ENCODE measurements at places on chromosomes 12 and 14. TPM values are rescaled to one million over a fixed set of nuclear protein-coding genes. Genes with fewer than 3 reads are reported as not detected.

The SLC6A13 gene
- total RNA-seq: not detected

DNA sequence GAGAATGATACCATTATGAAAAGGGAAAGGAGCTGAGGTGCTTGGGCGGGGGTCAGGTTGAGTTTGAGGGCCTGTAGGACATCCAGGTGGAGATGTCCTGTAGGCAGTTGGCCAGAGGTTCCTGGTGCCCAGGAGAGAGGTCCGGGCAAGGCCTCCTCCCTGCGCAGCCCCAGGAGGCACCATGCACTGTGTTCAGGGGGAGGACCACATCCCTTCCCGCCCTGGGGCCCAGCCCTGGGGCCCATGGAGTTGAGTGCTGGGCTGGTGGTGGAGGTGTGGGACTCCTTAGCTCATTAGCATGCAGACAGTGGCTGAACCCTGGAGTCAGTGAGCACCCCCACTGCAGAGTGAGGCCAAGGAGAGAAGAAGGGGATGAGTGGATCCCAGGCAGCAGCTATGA lies 5.7 kb upstream of the FAIM2 start:
- no peak overlapping the region for H3K4me3 ChIP-seq
- no peaks in the 10 kb centered on the region for H3K36me3 ChIP-seq
- H3K4me1 ChIP-seq: peaks cover 3% of the 10 kb centered on the region
- H3K27ac ChIP-seq: no peak overlapping the region
- no peak for DNase-seq
- H3K27me3 ChIP-seq: no peaks in the 10 kb centered on the region

The POTEG gene
- not detected for total RNA-seq

The GPR68 gene
- 1.3 TPM for total RNA-seq

The APEX1 gene
- total RNA-seq: 190 TPM

The IRAK3 gene
- 0.32 TPM for total RNA-seq

- H3K4me3 ChIP-seq: peak overlapping the region; percentile 76
- H3K36me3 ChIP-seq: peaks cover 2% of the 10 kb centered on the region
- no peaks in the 10 kb centered on the region for H3K27me3 ChIP-seq
- DNase-seq: no peak
Observed at GRCh38 chr14:54564071-54564867, 2.7 kb upstream of the SAMD4A start.

DNA sequence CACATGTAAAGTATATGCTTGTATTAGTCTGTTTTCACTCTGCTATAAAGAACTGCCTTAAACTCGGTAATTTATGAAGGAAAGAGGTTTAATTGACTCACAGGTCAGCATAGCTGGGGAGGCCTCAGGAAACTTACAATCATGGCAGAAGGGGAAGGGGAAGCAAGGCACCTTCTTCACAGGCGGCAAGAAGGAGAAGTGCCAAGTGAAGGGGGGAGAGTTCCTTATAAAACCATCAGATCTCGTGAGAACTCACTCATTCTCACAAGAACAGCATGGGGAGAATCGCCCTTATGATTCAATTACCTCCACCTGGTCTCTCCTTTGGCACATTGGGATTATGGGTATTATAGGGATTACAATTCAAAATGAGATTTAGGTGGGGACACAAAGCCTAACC lies 229.5 kb upstream of the PLXNC1 start:
- H3K4me3 ChIP-seq: no peak overlapping the region
- H3K36me3 ChIP-seq: no peaks in the 10 kb centered on the region
- no peak overlapping the region for H3K27ac ChIP-seq
- no peak for DNase-seq

DNA sequence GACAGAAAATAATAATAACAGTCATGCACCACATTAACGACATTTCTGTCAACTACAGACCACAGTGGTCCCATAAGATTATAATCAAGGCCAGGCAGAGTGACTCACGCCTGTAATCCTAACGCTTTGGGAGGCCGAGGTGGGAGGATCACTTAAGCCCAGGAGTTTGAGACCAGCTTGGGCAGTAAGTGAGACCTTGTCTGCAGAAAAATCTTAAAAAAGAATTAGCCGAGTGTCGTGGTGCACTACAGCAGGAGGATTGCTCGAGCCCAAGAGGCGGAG lies 8.6 kb downstream of the NAB2 start:
- H3K27ac ChIP-seq: peak overlapping the region; percentile 96
- peaks cover 46% of the 10 kb centered on the region for H3K4me1 ChIP-seq
- H3K36me3 ChIP-seq: peaks cover 49% of the 10 kb centered on the region
- H3K4me3 ChIP-seq: no peak overlapping the region

The KLHL33 gene
- 0.07 TPM for total RNA-seq

- H3K4me3 ChIP-seq: no peak overlapping the region
- no peaks in the 10 kb centered on the region for H3K36me3 ChIP-seq
- DNase-seq: no peak
- H3K27me3 ChIP-seq: peaks cover 43% of the 10 kb centered on the region
- H3K4me1 ChIP-seq: peaks cover 7% of the 10 kb centered on the region
Observed at GRCh38 chr14:103220982-103221641, 97.9 kb downstream of the TNFAIP2 start.

The PROX2 gene
- total RNA-seq: 0.41 TPM

The GLI1 gene
- total RNA-seq: not detected

The STAC3 gene
- total RNA-seq: 1.5 TPM

The SLC5A8 gene
- not detected for total RNA-seq

DNA sequence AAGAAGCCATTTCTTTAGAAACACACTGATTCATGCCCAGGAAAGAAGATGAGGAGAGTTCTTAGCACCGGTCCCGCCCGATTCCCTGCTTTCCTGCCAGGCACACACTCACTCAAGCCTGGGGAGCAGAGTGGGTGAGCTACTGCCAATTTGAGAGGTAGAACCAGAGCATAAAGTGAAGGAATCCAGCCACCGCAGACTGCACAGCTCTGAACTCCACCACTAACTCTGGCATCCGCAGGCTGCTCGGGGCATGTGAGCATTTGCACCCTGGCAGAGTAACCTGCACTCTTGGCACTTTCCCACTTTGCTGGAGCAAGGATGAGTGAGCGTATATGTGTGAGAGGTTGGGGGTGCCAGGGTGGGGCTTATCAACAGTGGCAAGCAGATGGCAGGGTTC lies 4.0 kb upstream of the SYNDIG1L start:
- peaks cover 24% of the 10 kb centered on the region for H3K27me3 ChIP-seq
- no peak overlapping the region for H3K27ac ChIP-seq
- H3K4me3 ChIP-seq: no peak overlapping the region
- DNase-seq: no peak

DNA sequence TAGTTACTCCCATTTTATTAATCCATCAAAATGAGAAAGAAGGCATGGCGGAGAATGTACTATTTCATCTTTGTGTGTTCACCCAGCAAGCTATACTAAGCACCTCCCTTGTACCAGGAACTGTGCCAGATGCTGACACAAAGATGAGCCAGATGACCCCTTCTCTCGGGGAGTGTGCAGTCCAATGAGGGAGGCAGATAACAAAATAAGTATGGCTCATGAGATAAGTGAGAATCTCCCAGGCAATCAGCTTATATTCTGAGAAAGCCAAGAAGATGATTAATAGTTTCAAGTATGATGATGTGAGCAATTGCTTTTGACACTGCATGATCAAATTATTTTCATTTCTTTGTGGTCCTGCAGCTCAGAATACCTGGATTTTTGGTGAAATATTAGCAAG lies 1.3 kb upstream of the TMEM233 start:
- peaks cover 17% of the 10 kb centered on the region for H3K4me1 ChIP-seq
- H3K36me3 ChIP-seq: no peaks in the 10 kb centered on the region
- H3K4me3 ChIP-seq: no peak overlapping the region
- H3K27ac ChIP-seq: no peak overlapping the region
- peaks cover 64% of the 10 kb centered on the region for H3K27me3 ChIP-seq

GRCh38 chr14:100202712-100203111 lies 36.2 kb upstream of the YY1 start:
- H3K4me3 ChIP-seq: no peak overlapping the region
- DNase-seq: no peak
- no peaks in the 10 kb centered on the region for H3K27me3 ChIP-seq
- H3K36me3 ChIP-seq: no peaks in the 10 kb centered on the region
- H3K4me1 ChIP-seq: no peaks in the 10 kb centered on the region

DNA sequence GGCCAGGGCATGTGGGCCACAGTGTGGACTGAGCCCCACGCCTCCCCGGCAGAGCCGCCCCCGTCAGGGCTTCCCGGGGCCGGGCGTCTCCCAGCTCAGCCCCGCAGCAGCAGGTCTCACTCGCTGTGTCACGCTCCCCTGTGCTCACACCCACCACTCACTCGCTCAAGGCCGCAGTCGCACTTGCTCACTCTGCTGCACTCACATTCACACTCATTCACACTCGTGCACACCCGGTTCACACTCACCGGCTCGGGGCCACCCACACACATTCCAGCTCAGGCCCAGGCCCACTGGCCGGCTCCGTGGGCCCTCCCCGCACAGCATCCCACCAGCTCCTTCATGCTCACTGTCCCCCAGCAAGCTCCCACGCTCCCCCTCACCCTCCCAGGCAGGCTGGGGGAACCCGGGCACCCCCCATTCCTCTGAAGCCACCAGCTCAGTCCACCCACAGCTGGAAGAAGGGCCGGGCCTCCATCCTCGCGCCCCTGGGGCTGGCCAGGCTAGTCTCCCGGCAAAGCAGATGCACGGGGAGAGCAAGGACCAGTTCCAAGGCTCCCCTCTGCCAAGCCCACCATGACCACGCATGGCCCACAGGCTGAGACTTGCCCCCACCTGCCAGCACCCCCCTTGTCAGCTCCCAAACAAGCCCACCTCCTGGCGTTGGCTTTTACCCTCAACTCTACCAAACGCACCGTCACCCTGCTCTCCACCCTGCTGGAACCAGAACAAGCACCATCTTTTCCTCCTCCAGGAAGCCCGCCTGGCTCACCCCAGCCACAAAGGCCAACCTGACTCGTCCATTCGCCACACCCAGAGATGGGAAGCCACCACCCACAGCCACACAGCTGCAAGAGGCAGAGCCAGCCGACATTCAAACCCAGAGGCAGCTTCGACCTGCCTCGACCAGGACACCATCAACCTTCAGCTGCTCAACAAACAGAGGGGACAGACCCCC lies 28.0 kb downstream of the NCOR2 start:
- H3K27me3 ChIP-seq: no peaks in the 10 kb centered on the region
- H3K36me3 ChIP-seq: no peaks in the 10 kb centered on the region
- DNase-seq: no peak
- peaks cover 41% of the 10 kb centered on the region for H3K4me1 ChIP-seq

DNA sequence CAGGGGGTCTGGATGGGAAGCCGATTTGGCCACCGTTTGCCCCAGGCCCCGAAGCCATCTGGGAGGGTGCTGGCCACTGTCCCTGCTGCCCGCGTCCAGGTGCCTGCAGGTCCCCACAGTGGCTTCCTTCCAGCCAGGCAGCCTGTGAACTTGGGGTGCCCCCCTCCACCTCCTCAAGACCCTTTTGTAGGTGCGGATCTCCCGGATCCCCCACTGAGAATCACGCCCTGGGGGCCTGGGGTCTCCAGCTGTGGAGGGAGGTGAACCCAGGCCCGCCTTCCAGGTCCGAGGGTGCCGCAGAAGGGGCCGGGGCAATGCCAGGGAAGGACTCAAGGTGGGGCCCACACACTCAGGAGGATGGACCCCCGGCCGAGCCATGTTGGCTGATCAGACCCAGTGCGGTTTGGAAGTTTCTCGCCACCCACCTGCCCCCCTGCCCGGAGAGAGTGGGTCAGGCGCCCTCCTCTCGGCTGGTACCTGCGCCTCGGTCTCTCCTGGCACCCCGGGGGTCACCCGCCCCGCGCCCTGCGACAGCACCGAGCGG lies 1.7 kb downstream of the MMP17 start:
- no peak for DNase-seq
- peaks cover 47% of the 10 kb centered on the region for H3K27me3 ChIP-seq
- no peak overlapping the region for H3K4me3 ChIP-seq
- H3K4me1 ChIP-seq: peaks cover 14% of the 10 kb centered on the region
- H3K27ac ChIP-seq: no peak overlapping the region

DNA sequence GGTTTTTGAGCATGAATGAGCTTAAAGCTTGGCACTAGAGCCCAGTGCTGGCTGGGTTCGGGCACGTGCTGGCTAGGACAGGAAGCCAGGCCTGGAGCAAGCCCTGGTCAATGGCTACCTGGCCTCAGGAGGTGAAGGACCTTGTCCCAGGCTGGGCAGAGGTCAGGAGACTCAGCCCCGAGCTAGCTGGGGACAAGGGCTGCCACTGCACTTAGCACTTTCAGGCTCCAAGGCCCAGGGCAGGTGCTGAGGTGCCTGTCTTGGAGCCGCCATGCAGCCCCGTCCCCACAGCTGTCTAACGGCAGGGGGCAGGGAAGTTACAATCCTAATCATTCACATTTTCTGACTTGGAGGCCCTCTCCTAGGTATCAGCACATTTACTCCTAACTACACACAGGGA lies 4.3 kb upstream of the AQP6 start:
- H3K27ac ChIP-seq: no peak overlapping the region
- no peaks in the 10 kb centered on the region for H3K4me1 ChIP-seq
- no peak overlapping the region for H3K4me3 ChIP-seq
- no peak for DNase-seq
- peaks cover 26% of the 10 kb centered on the region for H3K27me3 ChIP-seq
- no peaks in the 10 kb centered on the region for H3K36me3 ChIP-seq

- no peak overlapping the region for H3K27ac ChIP-seq
- DNase-seq: no peak
- H3K4me1 ChIP-seq: peaks cover 18% of the 10 kb centered on the region
- H3K4me3 ChIP-seq: no peak overlapping the region
- H3K36me3 ChIP-seq: peaks cover 6% of the 10 kb centered on the region
- peaks cover 23% of the 10 kb centered on the region for H3K27me3 ChIP-seq
Observed at GRCh38 chr12:81815611-81816010, 56.5 kb upstream of the PPFIA2 start.

DNA sequence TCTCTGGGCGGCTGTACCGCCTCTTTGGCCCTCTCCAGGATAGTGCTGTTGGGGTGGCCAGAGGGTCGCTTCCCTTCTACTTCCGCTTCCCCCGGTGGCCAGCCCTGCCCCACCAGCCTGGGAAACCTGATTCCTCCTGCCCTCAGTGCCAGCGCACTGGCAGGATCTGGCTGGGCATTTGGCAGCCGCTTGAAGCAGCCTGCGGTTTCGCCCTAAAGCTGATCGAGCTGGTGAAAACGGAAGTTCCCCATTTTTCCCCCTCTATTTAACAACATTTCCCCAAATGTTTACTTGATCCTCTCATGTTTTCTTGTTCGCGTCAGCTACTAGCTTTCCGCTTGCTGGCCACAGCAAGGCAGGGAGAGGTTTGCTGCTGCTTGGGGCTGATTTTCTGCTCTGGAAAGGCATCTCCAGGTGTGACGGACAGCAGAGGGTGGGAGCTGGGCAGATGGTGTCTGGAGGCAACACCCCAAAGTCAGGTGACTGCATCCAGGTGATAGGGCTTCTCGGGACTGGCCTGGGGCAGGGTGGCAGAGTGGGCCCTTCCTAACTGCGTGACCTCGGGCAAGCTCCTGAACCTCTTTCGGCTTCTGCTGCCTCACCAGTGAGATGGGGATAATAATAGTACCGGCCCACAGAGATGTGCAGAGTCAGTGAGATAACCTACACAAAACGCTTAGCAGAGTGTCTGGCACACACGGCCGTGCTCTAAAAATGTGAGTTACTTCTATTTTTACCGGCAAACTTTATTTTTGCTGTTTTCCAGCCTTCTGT lies 53.1 kb downstream of the TSPAN9 start:
- H3K27me3 ChIP-seq: peaks cover 51% of the 10 kb centered on the region
- no peak overlapping the region for H3K4me3 ChIP-seq
- no peak for DNase-seq
- peaks cover 20% of the 10 kb centered on the region for H3K4me1 ChIP-seq

- no peak for DNase-seq
- no peak overlapping the region for H3K4me3 ChIP-seq
- no peak overlapping the region for H3K27ac ChIP-seq
- no peaks in the 10 kb centered on the region for H3K36me3 ChIP-seq
- H3K4me1 ChIP-seq: no peaks in the 10 kb centered on the region
Observed at GRCh38 chr12:18681818-18682217, 56.0 kb downstream of the PLCZ1 start.

Measured in activated naive CD4-positive, alpha-beta T cell treated with anti-CD3 and anti-CD28 coated beads for 36 hours (primary cell).